ENCODE measurements at places on chromosomes 5 and 9.

GRCh38 chr9:110429453-110429852, 91.8 kb upstream of the TXNDC8 start:
- DNase-seq, result no peak

- DNase-seq, result no peak
Measured at GRCh38 chr9:133352635-133353340, 3.5 kb downstream of the SURF1 start.

- DNase-seq, result no peak
Measured at GRCh38 chr9:23088932-23089364, 642.3 kb downstream of the DMRTA1 start.

- no peak for DNase-seq
Measured at GRCh38 chr5:169160405-169160901, 140.5 kb downstream of the SLIT3 start.

DNA sequence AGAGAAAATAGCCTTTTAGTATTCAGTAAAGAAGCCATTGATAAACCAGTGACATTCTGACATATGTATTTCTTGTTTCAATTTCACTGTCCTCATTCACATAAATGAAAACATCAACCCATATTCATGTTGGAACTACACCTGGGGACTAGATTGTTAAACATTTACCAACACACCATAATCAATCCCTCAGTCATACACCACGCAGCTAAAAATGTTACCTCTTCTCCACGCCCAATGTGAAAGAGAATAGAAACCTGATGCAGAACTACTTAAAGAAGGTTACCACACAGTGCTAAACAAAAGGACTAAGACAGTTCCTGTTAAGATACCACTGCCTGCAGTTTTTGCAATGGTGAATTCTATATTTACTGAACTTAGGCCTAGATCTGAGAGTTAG, 518.9 kb downstream of the PRELID2 start:
- no peak for DNase-seq

DNA sequence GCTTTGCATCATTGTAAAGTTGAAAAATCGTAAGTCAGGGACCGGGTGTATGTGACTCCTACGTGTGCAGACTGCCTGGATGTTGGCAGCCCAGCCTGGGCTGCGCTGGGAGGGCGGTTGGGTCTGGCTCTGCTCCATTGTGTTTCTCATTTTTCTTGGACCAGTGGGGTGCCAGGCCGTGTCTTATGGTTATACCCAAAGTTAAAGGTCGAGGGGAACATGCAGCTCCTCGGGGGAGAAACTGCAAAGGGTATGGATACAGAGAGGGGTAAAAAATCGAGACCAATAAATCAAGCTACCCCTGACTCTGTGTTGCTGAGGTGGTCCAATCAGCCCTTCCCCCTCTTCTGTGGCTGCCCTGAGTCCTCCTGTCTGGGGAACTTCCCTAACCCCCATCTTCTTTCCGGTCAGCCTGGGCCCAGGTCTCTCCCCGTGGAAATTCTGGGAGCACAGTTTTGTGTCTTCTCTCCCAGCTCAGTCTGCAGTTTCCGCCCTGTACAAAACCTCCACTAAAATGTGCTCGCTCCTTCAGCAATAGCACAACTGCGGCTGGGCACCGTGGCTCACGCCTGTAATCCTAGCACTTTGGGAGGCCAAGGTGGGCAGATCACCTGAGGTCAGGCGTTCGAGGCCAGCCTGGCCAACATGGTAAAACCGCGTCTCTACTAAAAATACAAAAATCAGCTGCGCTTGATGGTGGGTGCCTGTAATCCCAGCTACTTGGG, 34.1 kb upstream of the UNC5A start:
- no peak for DNase-seq

- DNase-seq, result no peak
Measured at GRCh38 chr5:41482715-41483114, 27.7 kb downstream of the PLCXD3 start.

- peak; percentile 49 for DNase-seq
Measured at GRCh38 chr5:116068028-116068632, 16.7 kb upstream of the COMMD10 start.

- no peak for DNase-seq
Measured at GRCh38 chr9:133370685-133371084, 5.2 kb downstream of the SURF4 start.

- no peak for DNase-seq
Measured at GRCh38 chr5:102782217-102782872, 27.2 kb downstream of the PAM start.

GRCh38 chr5:154390746-154391359, 54.9 kb upstream of the SAP30L start:
- DNase-seq, result no peak

GRCh38 chr5:135880801-135881200, 14.8 kb downstream of the IL9 start:
- no peak for DNase-seq

DNA sequence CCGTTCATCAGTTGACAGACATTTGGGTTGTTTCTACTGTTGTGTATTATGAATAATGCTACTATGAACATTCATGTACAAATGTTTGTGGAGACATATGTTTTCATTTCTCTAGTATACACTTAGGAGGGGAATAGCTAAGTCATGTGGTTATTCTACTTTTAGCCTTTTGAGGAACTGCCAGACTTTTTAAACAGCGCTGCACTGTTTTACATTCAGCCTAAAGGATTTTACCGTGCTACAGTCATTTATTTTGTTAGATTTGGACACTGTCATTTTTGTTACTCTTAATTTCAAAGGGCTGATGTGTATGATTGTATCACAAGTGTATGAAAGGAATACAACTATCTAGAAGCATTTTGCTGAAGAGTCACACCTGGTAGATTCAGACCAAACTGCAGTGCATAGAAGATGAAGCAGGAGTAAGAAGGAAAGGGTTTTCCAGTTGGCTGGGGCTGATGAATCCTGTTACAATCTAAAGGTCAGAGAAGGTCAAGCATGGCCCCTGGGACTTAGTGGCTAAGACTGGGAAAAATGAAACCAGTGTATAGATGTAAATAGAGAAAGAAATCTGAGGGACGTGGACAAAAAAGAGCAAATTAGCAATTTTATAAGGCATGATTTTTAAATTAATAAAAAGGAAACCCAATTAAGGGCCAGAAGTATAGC, 509.7 kb downstream of the PSAT1 start:
- DNase-seq, result no peak

DNA sequence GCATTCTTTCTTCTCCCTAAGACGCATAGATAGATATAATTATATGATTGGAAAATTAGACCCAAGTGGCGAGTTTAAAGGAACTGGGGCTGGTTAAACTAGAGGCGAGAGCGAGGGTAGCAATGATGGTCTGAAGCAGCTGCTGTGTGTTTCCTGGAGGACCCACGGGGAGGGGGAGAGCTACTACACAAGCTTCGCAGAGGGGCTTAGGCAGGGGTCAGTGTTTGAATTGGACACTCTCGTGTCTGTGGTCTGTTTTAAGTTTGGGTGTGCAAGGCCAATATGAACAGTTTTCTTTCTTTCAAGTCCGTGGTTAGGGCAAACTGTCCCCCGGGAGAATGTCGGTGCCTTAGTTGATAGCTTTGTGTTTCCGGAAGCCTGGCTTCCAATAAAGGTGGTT, 43.1 kb downstream of the PDZD2 start:
- DNase-seq, result no peak

DNA sequence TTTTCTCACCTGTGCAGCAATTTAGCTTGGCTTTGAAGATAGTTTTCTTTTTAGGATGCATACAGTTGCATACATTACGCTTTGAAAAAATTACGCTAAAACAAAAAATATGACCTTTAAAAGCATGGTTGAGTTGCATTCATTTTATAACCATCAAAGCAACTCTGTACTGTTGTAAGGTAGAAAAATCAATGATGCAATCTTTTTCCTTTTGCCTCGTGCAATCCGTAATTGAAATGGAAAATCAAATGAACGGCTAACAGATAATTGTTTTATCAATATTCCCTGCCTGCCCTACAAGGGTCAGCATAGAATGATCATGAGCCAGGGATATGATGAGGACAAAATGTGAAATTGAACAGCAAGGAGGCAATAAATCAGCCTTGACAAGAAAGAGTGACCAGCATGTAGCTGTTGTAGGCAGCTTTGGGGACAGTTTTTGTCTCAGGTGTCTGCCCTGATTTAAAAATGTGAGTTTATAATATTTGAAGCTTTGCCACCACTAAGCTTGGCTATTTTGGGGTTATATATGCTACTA, 98.2 kb downstream of the PBX3 start:
- DNase-seq, result no peak

- DNase-seq, result no peak
Measured at GRCh38 chr9:137984520-137985257, 107.1 kb downstream of the CACNA1B start.

- DNase-seq, result no peak
Measured at GRCh38 chr9:133914442-133915342, 77.4 kb downstream of the VAV2 start.

- no peak for DNase-seq
Measured at GRCh38 chr5:132455614-132456115, 34.9 kb downstream of the IRF1 start.

- no peak for DNase-seq
Measured at GRCh38 chr5:65882278-65882677, 44.1 kb upstream of the ERBIN start.

GRCh38 chr5:168802337-168802736, 223.2 kb upstream of the PANK3 start:
- no peak for DNase-seq

DNA sequence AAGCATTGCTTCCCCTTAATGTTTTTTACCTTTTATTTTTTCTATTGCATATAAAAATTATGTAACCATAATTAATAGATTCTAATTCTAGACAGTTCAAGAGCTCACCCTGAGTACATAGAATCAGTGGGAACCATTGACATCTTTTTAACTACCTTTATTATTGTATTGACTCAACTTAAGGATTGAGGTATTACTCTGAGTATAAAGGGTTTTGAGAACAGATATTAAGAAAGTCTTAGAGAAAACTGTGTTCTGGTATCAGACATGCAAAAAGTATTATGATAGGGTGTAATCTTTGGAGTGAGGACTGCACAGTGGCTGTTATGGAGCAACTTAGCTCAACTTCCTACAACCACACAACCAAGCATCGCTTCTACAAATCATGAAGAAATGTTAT, 8.9 kb downstream of the SPEF2 start:
- no peak for DNase-seq

DNA sequence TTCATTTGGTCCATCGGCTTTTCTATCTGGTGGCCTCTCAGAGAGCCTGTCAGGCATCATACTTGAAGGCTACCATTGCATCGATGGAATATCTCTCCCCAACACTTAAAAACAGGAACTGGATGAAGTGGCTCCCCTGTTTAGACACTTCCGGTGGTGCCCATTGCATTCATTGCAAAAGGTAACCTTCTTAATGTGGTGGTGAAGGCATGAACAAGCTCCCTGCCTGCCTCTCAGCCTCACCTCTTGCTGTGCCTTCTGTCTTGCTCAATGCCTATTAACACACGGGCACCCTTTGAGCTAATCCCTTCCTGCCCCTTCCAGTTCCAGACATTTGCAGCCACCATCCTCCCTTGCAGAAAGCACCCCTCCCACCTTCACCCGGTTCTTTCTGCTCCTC, 233.1 kb upstream of the MSX2 start:
- DNase-seq, result no peak

- DNase-seq, result peak; percentile 21
Measured at GRCh38 chr9:72856972-72857623, 95.8 kb downstream of the ALDH1A1 start.
